ENCODE measurements at places on chromosomes 12 and 14.

DNA sequence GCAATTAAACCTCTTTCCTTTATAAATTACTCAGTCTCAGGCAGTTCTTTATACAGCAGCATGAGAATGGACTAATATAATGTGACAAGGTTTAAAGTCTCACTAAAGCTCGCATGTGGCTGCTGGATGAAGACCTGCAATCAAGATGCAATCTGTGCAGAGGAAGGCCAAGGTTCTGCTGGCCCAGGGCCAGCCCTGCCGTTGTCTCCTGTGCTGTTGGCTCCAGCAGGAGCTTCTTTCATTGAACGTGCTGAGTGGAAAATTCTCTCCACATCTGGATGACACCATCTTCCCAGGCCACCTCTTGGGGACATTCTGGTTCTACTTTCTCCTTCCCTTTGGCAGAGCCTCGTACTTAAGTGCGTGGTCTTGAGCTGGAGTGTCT lies 742.2 kb downstream of the VRK1 start:
- no peak for DNase-seq

DNA sequence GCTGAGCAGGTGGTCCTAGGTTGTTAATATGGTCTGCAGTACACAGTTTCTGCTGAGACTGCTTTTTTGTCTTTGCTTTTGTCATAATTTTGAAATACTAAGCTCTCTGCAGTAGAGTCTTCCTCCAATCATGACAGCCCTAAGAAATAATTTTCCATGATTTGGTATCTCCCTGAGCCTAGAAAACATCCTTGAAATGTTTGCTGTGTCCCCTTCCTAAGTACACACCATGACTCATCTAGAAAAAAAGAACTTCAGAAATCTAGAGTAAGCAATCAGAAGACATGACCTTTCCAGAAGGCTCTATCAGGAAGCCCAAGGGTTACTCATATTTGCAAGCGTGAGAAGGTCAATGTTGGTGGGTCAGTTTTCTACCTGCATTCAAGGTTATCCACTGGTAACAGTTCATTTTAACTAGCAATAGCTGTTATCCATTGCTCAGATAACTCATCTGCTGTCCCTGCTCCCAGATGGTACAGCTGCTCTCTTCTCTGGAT lies 16.4 kb downstream of the DAD1 start:
- no peak for DNase-seq

GRCh38 chr12:14216405-14217294 lies 148.8 kb upstream of the ATF7IP start:
- no peak for DNase-seq

DNA sequence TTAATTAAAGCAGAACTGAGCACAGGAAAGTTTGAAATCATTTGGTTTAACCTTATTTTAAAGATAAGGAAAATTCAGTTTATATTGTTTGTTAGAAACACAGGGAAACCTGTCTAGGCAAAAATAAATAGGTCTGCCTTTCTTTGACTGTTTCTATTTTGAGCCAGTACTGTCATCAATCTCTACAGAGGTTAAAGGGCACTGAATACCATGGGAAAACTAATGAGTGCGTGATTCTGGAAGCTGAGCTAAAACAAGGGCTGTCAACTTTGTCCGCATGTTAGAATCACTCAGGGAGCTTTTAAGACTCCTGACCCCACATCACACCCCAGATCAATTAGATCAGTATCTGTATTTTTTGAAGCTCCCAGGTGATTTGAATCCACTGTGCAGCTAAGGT lies 38.8 kb downstream of the NOPCHAP1 start:
- no peak for DNase-seq

GRCh38 chr14:30993071-30993470 lies 32.4 kb upstream of the AP4S1 start:
- no peak for DNase-seq

DNA sequence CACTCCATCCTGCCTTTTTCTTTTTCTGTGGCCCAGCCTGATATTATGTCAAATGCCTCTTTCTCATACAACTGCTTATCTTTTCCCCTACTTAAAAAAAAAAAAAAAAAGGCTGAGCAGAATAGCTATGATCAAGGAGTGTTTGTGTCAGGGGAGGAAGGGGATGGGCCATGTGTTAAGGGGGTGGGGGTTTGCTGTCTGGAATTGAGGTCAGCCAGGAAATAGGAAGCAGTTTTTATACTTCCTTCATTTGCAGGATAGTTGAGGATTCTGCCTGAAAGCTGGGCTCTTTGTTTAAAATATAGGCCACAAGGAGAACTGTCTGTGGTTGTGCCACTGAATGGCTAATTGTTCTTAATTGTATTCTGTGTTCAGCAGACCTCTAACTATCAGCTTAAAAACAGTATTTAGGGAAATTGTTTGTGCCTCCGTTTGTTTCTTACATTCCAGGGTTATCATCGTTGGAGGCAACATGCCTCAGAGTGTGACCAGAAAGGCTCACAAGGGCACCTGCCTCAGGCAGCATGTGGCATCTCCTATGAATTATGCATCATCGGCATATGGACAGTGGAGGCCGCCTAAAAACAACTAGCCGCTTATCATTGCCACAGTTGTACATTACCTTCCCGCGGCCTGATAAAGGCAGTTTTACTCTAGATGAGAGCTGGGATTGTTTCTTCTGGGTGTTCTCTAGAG lies 96.0 kb downstream of the SRGAP1 start:
- no peak for DNase-seq

GRCh38 chr12:32400866-32401265 lies 1.5 kb downstream of the FGD4 start:
- DNase-seq = no peak

GRCh38 chr12:132094269-132094891 lies 49.7 kb downstream of the DDX51 start:
- no peak for DNase-seq

GRCh38 chr14:58292187-58292586 lies 6.2 kb upstream of the ARID4A start:
- DNase-seq = no peak

DNA sequence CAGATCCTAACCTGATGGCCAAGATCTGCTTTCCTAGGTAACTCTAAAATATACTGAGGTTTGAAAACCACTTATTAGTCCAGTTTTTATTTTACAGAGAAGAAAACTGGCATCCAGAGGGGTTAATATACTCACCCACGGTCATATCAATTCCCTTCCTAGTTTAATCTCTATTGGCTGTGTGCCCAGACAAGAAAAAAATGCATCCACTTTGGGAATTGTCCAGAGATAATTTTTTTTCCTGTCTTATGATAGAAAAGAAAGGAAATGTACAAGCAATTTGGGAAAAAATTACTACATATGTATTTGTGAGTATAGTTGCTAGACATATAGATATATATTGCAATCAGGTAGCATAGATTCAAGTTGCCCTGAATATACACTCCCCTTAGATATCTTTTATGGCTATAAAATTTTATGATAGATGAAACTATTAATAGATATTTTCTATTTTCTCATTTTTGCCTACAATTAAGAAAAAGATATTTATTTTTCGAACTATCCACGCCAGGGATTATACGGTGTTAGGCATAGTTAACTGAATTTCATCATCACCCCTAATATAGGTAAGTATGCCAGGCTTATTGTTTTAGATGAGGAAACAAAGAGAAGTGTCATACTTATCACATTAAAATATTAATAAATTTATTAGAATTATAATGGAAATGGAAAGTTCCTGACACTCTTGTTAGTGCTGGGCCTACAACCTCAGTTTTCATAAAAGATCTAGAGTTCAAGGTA lies 100.5 kb upstream of the SLC38A2 start:
- DNase-seq = no peak

DNA sequence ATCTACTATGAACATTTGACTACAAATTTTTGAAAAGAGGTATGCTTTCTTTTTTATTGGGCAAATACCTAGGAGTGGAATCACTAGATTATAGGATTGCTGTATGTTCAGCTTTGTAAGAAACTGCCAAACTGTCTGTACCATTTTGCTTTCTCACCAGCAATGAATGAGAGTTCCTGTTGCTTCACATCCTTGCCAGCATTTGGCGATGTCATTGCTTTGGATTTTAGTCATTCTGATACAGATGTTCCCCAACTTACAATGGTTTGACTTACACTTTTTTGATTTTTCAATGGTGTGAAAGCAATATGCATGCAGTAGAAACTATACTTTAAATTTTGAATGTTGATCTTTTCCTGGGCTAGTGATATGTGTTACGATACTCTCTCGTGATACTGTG lies 328.7 kb downstream of the RAD51B start:
- DNase-seq = no peak

GRCh38 chr14:64303471-64303917 lies 9.3 kb upstream of the ESR2 start:
- no peak for DNase-seq

DNA sequence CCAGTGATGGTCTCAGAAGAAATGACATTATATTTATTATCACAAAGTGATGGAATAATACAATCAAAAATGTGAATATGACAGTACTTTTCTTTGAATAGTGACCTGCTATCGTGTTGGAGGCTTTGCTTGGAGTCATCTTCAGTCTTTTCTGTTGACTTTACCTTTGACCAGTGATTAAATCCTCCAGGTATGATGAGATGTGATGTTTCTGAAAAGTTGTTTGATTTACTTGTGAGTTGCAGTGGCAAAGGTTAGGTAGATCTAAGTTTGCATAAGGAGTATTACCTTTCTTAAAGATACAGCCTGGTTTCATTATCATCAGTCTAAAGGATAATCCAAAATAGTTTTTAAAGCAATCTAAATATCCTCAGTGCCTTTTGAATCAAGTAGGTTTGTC lies 4.6 kb downstream of the TCP11L2 start:
- DNase-seq = no peak

DNA sequence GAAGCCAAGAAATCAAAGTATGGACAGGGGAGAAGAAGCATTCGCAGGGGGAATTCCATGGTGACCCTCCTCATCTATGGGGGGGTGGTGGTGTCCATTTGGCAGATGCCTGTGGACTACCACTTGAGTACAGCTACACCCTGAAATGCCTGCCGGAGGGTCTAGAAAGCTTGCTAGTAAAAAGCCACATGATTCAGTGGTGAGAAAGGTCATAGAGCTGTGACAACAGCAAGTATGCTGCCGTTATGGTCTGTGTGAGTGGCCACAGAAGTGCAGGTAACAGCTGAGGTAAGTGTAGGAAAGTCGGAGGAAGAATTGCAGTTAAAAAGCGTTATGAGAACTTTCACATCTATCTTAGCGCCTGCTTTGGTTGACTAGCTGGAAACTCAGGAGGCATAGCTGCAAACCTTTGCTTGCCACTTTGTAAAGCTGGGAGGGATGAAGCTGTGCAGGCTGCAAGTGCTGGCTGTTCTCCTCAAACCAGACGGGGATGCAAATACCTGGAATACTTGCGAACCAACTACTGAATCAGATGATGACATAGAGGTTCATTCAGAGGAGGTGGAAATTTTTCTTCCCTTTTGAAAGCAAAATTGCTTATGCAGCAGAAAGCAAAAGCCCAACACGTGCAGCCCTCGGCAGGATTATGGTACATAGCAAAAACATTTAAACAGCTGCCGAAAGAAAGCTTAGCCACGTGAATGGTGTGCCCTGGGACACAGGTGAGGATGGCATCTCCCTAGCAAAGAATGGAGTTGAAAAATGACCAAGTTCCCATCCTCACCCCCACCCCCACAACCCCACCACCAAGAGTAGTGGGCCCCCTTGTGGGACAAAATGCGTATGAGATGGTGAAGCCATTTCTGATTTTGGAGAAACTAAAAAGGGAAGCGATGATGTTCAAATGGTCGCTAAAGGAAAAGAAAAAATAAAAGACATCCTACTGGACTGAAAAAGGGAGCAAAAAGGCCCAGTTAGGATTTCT lies 287.0 kb downstream of the RERGL start:
- DNase-seq = no peak

DNA sequence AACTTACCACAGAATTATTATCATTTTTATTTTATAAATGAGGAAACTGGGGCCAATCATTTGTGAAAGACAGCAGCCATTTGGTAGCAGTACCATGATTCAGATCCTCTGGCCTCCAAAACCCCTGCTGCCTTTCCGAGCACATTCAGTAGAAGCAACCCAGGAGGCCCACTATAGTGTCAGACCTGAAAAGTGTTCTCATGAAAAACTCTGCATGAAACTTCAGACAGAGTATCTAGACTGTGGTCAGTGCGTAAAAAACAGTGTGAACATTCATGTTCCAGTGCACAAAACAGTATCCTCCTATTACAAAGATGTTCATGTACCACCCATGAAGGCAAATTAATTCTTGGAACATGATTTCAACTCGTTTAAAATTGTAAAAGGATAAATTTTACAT lies 112.0 kb downstream of the EPS8 start:
- no peak for DNase-seq

DNA sequence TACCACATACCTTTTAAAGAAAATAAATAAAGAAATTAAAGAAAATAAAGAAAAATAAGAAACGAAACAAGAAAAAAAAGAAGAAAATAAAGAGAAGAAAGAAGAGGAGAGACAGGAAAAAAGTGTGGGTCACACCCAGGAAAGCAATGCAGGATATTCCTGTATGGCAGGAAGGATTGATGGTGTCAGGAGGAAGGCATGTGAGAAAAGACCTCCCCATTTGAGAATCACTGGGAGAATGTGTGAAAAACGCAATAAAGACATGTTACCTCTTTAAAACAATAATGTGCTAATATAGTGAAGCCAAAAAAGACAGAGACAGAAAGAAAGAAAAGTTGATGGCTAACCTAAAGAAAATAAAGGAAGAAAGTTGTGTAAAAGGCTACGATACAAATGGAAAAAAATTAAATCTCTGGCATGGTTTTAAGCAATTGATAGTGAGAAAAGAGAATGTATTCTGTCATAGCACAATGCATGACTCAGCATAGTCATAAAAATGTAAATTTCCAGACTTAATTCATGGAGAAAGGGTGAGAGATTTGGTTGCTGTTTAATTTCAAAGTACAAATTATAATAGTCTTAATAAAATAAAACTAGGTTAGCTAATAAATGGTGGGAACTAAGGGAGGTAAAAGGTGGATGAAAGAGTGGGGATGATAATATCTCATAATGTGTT lies 24.3 kb upstream of the FOXG1 start:
- DNase-seq = no peak

- no peak for DNase-seq
These were observed 158.4 kb upstream of the HIF1A start for GRCh38 chr14:61536661-61537562.

DNA sequence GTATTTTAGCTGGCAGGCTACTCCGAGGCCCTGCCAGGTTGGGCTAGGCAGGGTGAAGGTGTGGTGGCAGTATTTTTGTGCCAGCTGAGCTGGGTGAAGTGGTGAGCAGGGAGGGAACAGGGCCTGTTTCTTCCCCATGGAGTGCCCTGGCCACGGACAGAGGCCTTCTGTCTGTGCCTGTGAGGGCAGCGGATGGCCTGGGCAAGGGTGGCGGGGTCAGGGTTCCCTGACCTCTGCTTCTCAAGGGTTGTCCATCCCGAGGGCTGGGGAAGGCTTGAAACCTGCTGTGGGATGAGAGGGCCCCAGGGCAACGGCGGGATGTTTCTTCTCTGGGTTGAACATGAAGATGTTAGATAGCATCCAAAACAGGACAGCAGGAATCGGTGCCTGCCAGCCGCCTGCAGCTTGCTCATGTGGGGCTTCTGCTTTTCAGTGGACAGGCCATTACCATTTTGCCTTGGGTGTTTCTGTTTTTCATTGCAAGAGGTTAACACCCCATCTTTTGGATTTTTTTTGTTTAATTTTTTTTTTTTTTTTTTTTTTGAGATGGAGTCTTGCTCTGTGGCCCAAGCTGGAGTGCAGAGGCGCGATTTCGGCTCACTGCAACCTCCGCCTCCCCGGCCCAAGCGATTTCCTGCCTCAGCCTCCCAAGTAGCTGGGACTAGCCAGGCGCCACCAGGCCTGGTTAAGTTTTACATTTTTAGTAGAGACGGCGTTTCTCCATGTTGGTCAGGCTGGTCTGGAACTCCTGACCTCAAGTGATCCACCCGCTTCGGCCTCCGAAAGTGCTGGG lies 3.3 kb downstream of the MTA1 start:
- no peak for DNase-seq

GRCh38 chr12:56951582-56952339 lies 5.6 kb downstream of the RDH16 start:
- no peak for DNase-seq

- no peak for DNase-seq
These were observed 941 bp downstream of the ZDHHC17 start for GRCh38 chr12:76764856-76765255.
